Stimulated activated CD4-positive, alpha-beta T cell treated with anti-CD3 and anti-CD28 coated beads, Interleukin-15, amount 100 ng/mL, for 1 hour (primary cell): ENCODE measurements at places on chromosomes 12 and 14.

DNA sequence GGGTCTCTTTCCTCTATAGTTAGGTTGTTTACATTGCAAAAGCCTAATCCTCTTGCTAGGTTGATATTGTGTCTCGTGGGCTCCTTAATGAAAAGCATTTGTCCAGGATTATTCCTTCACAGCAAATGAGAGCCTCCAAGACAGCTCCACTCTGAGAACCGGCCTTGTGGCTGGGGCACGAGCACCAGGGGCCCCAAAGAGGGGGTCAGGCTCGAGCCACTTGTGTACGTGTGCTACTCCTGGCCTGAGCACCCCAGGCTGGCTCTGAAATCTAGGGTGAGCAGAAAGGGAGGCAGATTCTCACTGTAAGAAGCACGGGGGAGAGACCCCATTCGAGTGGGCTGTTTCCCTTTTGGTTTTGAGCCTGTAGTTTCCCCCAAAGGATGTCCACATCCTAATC lies 45.0 kb upstream of the FZD10 start:
- no peak for DNase-seq

DNA sequence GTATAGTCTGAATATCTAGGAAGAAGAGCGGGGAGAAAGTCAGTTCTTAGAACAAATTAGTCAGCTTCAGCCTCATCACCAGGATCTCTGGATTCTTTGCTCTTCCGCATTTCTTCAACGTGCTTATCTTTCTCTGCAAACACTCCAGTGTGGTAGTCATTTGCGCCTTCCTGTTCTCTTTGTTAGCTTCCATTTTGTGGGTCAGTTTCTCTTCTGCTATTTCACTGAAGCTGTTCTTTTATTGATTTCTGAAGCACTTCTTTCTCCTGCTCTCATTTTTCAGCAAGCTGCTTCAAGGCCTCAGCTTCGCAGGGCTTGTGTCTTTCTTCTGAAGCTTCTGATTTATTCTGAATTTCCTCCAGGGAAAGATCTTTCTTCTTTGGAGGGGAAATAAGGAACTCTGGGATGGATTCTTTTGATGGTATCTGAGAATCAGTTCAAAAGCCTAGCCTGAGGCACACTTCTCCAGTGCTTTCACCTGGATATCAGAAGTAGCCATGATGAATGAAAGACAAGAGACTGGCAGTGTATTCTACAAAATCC lies 13.5 kb downstream of the AMN1 start:
- DNase-seq, result no peak

- no peak for DNase-seq
Observed at GRCh38 chr12:24012528-24012927, 63.1 kb upstream of the SOX5 start.

DNA sequence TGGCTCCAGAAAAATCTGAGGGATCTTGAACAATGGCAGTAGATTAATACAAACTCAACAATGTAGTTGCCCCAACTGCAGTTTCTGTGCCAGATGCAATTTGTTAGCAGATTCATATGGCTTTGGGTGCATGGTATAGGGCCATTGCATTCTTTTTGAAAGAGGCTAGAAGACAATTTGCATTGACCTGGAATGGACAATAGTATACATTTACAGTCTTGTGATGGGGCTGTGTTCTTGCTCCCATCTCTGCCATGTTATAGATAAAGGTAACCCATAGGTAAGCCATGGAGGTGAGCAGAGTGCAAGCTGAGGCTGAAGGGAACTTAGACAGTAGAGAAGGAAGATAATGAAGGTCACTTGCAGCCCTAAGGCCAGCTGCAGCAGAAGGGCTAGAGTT lies 50.1 kb upstream of the DIO3 start:
- DNase-seq, result no peak
